ENCODE measurements at places on chromosomes 2 and 18. TPM values are rescaled to one million over a fixed set of nuclear protein-coding genes. Genes with fewer than 3 reads are reported as not detected.

The AQP4 gene
- total RNA-seq: not detected

The DSC3 gene
- 12.9 TPM for total RNA-seq

The RTP5 gene
- 0.63 TPM for total RNA-seq

- no peak for DNase-seq
- H3K27me3 ChIP-seq: no peaks in the 10 kb centered on the region
- H3K4me3 ChIP-seq: no peak overlapping the region
- H3K27ac ChIP-seq: no peak overlapping the region
Observed at GRCh38 chr2:160375037-160375436, 118.6 kb downstream of the RBMS1 start.

DNA sequence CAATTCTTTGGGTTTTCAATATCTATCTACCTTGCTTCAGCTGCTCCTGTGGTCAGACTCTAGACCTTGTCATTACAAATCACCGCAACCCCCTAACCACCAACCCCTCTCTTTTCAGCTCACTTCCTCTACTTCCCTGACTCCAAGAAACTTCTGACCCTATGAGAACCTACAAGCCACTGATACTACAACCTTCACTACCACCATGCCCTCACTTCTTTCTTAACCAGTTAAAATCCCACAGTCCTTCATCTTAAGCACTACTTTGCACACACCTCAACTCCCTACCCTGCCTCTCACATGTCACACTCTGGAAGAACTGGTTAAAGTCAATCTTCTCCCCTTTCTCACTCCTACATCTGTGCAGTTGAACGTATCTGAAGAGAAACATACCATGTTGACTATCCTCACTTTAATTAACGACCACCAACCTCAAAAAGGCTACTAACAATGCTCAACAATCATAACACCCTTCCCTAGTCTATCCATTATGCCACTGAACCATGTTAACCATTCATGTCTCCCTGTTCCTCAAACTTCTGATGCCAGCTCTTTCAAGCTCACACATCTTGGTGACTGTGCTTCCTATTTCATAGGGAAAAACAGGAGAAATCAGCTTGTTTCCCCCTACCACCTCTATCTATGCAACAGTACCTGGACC is 12.6 kb downstream of the EIF2AK3 start:
- no peaks in the 10 kb centered on the region for H3K36me3 ChIP-seq
- H3K4me3 ChIP-seq: no peak overlapping the region
- no peaks in the 10 kb centered on the region for H3K27me3 ChIP-seq
- no peaks in the 10 kb centered on the region for H3K4me1 ChIP-seq
- no peak overlapping the region for H3K27ac ChIP-seq
- DNase-seq: no peak

DNA sequence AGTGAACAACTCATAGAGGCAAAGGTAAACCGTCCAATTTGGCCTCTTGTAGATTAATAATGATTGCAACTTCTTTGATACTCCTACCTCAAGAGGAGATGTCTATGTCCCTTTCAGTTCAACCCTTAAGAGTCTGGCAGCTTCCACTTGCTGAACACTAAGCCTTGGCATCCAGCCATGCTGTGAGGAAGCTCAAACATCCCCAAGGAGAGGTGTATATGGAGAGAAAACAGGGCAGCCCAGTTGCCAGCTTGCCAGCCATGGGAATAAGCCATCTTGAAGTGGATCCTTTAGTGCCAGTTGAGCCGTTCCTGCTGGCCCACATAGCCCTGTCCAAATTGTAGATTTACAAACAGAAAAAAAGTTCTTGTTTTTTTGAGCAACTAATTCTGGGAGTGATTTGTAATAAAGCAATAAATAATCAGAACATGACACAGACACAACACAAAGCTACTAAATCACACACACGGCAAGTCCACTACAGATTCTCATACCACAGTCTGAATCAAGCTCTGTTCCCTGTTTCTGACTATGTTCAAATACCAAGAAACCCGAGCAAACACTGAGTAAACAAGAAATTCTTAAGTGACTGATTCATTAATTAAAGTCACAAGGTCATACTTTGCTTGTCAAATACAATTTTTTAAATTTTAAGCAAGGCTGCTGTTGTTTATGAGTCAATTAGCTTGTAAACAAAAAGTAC is 96.1 kb downstream of the PID1 start:
- H3K4me1 ChIP-seq: peaks cover 77% of the 10 kb centered on the region
- no peak for DNase-seq
- H3K27me3 ChIP-seq: no peaks in the 10 kb centered on the region
- no peaks in the 10 kb centered on the region for H3K36me3 ChIP-seq
- peak overlapping the region; percentile 50 for H3K27ac ChIP-seq

DNA sequence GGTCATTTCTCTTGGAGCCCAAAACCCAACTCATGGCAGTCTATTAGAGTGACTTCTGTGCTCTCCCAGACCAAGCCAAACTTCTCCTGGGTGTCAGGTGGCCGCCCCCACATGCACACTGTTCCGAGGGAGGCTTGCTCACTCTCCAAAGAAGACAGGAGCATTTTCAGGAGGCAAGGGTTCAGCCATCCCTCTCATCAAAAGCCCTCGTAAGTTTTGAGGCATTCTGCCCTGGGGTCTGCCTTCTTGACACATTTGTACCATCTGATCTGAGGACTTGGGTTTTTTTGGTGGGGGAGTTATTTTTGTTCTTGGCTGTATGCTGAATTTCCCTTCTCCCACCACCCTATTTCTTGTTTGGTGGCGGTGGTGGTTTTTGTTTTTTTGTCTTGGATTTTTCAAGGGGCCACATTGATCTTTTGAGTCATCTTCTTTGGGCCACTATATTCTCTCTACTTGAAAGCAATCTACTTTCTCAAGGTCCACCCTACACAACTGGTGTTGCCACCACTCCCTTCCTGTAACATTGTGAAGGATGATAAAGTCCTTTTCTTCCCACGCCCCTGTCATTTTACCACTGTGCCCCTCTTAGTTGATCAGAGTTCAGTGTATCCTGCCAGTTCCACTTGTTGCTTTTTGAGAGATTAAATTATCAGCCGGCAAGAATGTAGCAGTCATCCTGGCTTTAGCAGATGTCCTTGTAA is 255.8 kb downstream of the CYP26B1 start:
- no peaks in the 10 kb centered on the region for H3K4me1 ChIP-seq
- no peak for DNase-seq
- no peak overlapping the region for H3K27ac ChIP-seq
